ENCODE measurements at places on chromosomes 2 and 18.

DNA sequence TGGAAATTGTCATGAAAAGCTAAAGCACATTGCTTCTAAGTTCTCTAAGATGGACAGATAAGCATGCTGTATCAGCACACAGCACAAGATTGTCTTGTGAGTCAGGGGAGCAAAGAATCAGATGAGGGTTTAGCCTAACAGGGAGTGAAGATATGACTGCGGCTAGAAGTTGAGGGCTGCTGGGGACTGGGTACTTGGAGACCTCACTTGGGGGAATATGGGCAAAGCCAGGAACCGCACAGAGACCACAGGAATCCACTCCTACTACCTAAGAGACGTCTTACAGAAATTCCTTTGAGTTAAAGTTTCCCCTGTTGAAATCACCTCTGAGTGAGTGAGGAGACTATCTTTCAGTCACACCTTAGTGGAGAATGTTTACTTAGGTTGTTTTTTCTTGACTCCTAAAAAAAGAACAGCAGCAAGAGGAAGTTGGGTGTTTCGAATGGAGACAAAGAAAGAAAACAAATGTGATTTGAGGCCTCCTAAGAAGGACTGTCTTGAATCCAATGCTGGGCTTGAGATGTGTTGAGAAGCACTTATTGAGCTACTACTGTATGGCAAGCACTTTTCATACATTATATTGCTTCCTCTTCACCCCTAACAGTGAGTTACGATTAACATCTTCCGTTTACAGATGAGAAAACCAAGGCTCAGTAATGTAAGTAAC lies 100.7 kb downstream of the ANKRD44 start:
- no peak for DNase-seq

GRCh38 chr2:136517716-136518115 lies 247.6 kb upstream of the THSD7B start:
- no peak for DNase-seq

GRCh38 chr2:70330476-70330875 lies 28.6 kb upstream of the FAM136A start:
- no peak for DNase-seq

DNA sequence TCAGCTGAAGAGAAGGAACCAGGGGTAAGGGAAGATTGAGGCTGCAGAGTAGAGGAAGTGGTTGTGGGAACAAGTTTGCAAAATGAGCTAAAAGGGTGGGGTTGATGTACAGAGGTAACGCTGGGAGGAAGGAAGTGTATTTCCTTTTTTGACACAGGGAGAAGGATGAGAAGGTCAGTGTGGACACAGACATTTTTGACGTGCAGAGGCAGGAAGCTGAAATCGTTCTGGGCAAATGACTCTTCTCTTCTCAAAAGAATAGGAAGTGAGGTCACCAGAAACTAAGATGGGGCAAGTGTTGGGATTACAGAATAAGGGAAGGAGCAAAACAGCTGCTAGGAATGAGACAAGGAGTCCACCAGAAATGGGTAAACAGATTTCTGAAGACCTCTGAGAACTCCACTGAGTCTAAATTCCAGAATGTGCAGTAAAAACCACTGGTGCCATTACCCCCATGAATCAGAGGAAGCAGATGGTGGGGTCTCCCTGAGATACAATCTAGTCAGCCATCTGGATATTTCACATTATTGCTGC lies 20.0 kb upstream of the RNF149 start:
- DNase-seq: peak; percentile 98

- no peak for DNase-seq
Observed at GRCh38 chr18:3651266-3651665, 201.3 kb downstream of the TGIF1 start.

DNA sequence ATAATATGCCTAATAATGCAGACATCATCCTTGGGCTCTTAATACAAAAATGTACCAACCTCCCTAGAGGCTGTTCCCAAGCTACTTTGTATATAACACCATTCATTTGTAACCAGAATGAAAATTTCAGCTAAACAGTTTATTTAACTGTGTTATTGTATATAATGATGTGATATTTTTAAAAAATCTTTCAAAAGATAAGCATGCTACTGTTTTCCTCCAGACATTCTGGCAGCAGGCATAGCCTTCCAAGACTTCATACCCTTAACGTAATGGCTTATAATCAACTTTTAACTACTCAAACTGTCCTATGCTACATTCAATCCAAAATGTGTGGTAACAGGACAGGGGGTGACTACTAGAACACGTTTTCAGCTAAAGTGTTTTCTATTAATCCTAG lies 21.2 kb downstream of the CFAP221 start:
- DNase-seq: no peak

DNA sequence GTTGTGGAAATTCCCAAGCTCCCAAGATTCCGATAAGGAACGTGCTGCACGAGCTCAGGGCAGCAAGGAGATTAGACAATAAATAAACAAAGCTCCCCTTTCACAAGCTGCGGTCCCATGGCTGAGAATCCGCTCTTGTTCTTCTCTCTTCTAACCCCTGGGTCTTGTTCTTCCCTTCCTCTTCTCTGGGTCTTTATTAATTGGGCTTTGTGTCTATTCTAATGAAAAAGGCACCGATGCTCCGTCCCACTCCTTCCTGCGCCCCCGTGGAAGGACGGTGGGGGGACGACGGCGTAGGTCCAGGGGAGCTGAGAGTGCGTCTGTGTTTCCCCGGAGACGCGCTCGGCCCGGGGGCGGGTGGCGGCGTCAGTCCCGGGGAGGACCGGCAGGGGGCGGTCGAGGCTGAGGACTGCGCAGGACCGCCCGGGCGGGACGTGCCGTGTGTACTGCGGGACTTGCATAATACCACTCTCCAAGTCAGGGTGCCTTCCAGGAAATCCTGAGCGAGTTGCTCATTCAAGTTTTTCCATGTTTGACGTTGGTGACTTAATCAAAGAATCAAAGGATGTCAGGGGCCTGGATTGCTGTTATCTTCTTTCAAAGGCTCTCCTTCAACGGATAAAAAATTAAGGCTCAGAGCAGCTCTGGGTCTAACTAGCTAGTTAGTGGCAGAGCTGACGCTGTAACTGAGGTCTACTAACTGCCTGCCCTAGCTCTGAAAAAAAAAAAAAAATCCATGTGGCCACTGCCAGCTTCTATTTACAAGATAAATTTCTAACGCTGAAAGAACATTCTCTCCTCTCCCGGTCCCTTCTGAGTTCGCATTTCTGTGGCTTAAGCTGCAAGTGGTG lies 321.4 kb downstream of the TGIF1 start:
- DNase-seq: peak; percentile 89

Data from inflammatory macrophage treated with lipopolysaccharide for 4 hours (primary cell).